ENCODE measurements at places on chromosomes 1 and 21.

GRCh38 chr21:33433425-33434114 is 30.4 kb downstream of the IFNGR2 start:
- DNase-seq, result no peak

GRCh38 chr1:12618965-12619791 is 1.2 kb upstream of the DHRS3 start:
- DNase-seq, result no peak

GRCh38 chr1:22153660-22154437 is 11.0 kb upstream of the WNT4 start:
- no peak for DNase-seq

DNA sequence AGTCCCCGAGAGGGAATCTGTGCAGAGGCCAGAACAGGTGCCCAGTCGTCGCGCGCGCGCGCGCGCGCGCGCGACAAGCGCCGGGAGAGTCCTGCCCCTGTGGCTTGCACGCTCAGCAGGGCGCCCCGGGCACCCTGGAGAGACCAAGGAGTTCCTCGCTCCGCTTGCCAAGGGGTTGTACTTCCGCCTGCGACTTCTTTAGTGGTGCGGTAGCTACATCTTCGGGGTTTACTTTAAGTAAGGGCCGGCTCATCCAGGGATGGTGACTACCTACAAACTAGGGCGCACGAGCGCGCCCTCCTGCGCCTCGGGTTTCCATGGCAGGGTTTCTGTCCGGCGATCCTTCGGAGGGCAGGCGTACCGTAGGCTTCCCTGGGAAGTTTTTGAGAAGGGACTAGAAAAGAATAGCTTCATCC is 1.4 kb downstream of the LHX4 start:
- DNase-seq, result no peak

DNA sequence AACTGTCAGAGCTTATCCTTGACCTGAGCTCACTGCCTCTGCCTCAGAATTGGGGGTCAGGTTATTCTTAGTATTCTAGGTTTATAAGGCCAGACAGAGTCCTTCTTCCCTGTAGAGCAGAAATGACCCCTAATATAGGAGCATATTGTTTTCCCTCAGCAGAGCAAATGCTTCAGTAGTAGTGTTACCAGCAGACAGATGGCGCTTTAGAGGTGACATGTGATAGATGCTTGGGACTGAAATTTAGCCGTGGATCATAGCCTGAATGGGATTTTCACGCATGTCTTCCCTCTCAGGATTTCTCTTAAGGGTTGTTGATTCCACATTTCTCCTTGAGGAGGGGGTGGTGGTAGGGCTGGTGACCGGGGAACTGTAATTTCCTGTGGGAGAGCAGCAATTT is 24.5 kb downstream of the ADARB1 start:
- DNase-seq, result no peak

DNA sequence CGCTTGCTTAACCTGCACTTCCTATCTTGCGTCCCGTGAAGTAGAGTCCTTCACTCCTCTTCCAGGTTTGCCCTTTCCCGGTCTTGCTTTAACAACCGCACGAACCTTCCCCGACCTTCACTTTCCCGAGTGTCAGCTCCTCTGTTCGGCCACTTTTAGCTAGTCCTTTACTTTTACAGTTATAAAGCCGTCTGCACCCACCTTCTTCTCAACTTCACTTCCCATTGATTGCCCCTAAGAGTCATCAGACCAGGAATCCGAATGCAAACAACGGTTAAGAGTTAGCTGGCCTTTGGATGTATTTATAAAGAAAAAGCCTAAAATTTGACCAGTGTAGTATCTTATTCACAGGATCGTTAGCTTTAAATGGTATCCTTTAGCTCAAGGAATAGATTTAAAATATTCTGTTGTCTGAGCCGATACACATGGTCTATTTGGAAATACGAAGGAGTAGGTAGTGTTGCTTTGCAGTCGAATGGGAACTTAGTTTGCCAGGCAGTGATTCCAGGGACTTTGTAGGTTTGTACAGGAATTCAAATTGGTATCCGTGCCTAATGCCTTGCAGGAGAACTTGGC is 1.4 kb downstream of the PPP2R5A start:
- no peak for DNase-seq

- DNase-seq, result no peak
Observed at GRCh38 chr1:23341931-23342692, 2.0 kb downstream of the HNRNPR start.

GRCh38 chr1:218164930-218165700 is 120.0 kb upstream of the RRP15 start:
- DNase-seq, result no peak

DNA sequence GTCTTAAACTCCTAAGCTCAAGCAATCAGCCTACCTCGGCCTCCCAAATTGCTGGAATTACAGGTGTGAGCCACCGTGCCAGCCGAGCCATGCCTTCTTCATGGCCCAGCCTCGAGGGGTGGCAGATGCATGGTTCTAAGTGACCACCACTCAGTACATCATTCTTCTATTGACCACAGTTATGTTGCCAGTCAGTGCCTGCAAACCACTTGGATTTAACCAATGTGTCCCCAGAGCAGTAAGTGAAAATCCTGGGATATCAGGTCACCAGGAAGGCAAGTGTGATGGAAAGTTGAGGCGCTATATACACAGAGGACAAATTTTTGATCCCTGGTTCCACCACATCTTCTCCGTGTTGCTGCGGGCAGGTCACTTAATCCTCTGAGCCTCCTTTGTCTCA is 37.0 kb upstream of the RD3 start:
- no peak for DNase-seq

DNA sequence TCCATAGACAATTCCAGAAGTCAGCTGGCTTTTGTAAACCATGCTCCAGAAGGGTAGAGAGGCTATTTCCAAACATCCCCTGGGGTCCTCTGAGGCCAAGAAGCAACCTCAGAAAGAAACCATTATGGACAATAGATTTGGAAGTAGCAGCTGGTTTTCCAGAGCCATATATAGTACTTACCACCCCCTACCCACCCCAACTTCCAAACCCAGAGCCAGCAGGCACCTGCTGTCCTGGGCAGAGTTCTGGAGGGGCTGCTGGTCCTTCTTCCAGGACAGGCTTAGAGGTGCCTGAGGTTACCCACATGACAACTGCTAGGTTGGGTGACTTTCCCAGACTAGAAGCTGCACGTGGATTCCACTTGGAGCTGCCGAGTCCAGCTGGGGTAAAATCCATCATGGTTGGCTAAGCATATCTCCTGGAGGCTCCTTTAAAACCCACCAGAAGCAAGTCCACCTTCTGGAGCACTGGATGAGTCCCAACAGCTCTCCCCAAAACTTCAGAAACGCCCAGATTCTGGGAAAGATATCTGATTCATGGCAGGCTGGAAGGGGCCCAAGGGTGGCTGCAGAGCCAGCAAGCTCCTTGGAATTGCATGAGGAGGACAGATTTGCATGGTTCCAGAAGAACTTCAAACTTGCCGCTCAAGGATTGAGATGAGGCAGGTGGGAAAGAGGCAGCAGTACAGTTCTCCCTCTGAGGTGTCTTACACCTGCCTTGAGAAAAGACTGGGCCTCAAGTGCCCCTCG is 5.8 kb downstream of the MYCL start:
- DNase-seq, result no peak

GRCh38 chr1:78176448-78176847 is 130.7 kb downstream of the GIPC2 start:
- DNase-seq, result no peak

DNA sequence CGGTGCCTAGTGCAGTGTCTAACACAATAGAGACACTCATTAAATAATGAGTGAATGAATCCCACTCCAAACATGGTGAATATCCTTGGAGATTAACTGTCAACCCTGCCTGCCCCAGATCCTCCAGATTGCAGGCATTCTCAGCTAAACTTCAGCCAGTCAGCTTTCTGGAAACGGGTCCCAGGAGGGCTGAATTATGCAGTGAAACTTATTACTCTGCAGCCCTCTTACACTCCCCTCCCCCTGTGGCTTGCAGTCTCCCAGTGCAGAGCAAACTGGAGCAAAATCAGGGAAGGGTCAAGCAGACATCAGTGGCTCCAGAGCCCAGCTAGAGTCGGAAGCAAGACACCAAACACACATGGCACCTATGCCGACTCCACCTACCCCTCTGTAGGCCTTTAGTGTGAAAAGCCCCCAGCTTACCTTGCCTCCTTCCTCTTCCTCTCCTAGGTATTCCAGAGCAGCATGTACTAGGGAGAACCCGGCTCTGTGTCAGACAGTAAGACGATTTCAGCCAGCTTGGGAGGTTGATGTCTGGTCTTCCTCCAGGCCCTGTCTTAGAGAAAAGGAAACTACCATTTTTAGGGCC is 6.5 kb upstream of the RGS16 start:
- no peak for DNase-seq
